ENCODE measurements at places on chromosomes 11 and 22.

GRCh38 chr11:123180574-123180973 lies 14.5 kb downstream of the CLMP start:
- no peak for DNase-seq

DNA sequence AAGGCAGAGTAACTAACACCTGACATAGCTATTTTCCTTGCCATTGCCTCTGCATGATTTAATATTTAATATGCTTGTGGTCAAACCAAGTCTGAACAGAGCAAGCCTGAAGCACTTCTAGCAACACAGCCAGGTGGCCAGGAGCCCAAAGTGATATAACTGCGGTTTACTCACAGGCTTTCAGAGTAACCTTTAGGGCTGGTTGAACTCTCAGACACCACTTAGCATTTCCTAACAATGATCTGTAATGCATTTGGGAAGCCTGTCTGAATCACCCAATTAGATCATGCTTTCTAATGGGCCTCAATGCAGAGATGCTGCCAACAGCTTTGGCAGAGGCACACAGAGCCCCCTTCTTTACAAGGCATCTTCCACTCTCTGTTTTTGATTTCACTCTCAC lies 96.1 kb downstream of the FDX1 start:
- DNase-seq: peak; percentile 8

DNA sequence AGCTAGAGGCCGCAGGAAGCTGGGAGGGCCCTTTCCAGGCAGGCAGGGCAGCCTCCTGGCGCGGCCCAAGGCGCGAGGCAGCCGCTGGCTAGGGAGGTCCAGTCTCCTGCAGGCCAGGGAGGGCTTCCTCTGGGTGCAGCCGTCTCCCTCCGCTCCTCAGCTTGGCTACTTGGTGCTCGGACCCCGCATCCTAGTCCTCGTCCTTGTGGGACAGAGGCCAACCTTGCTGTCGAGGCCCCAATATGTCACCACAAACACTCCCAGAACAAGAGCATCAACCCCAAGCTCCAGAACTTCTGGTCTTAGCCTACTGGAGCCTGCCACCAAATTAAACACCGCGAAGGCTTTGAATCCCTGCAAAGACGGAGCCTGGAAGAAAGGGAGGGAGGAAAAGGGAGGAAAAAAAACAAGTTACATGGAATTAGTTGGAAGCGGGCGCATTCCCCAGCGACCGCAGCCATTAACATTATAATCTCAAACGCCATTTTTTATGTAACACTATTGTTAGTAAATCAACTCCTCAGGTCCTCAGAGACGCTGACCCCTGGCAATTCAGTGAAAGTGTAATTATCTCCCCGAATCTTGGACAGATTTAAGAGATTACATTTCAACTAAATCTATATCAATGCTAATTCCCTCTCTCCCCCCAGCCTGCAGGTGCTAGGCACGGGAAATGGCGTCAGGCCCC lies 12.7 kb upstream of the PAX6 start:
- no peak for DNase-seq

DNA sequence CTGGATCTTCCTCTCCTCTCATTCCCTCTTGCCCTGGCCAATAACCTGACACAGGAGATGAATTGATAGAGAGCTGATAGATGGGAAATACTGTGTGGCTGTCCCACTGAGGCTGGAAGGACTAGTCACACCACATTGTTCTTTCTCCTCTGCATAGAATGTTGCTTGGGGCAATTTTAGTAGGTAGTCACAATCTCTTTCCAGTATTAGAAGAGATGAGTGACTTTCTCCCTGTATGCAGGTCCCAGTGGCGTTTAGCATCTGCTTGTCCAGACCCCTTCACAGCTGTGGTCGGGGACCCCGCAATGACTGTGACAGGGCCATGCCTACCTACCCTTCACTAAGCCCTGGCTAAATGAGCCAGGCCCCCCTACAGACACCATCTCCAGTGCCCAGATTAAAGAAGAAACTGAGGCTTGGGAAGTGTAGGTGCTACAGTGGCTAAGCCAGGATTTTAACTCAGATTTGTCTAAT lies 24.0 kb upstream of the P2RY2 start:
- DNase-seq: no peak

DNA sequence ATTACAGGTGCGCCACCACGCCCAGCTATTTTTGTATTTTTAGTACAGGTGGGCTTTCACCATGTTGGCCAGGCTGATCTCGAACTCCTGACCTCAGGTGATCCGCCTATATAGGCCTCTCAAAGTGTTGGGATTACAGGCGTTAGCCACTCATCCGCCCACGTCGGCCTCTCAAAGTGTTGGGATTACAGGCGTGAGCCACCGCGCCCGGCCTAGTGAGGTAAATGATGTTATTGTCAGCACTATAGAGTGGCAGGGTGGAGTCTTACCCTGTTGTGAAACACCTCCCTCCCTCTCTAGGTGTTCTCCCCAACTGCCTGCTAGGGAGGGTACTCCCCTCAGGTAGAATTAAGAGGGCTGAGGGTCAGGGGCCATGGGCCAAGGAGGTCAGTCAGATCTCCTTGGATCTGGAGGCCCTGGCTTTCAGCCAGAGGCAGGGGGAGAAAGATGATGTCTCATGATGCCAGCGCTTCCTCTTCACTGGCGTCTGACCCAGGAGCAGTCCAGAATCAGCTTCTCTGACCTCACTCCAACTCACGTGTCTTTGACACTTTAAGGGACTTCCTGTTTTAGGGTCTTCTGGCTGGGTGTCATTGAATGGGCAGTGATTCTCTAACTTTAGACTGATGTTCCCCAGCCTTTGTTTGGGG lies 2.0 kb downstream of the GGA1 start:
- DNase-seq: no peak

DNA sequence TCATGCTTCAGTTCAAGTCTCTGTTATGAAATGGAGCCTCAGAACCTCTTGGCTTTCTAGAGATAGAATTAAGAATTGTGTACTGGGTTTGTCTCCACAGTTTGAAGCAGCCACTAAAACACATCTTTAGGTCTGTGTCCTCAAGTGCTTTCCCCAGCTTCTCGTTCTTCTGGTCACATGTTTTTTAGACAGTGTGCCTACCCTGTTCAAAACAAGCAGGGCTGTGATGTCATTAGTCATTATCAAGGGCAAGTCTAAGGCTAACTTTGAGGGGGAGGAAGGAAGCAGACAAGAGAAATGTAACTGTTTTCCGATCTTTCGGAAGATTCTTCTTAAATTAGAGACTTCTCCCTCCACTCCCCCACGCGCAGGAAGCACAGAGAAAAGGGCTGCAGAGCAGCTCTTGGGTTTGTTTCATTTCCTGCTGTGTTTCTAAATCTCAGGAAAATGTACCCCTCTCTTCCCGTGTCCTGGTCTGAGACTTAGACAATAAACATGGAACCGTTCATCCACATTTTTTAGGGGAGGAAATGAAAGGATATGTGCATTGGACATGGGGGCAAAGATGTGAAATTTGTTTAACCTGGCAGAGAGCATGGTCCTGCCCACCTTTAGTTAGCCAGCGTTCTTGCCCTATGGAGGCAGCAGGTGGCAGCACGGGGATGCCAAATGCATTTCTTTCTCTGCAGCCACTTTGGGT lies 3.1 kb downstream of the AKIP1 start:
- DNase-seq: peak; percentile 52

DNA sequence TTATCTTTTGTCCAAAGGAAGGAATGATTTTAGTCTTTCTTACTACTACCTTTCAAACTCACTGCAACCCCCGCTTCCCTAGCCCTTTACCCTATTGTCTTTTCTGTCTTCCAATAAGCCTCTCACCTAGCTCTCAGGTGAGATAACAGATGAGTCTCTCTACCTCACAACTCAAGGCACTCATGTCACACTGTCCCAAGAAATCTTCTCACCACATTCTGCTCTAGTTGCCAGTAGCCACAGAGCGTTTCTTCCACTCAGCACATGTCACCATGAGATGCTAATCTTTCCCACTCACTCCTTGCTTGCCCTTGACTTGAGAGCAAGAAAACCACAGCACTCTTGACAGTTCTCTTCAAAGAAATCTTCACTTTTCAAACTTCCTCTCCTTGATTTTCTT lies 32.7 kb upstream of the TMEM41B start:
- DNase-seq: peak; percentile 17

DNA sequence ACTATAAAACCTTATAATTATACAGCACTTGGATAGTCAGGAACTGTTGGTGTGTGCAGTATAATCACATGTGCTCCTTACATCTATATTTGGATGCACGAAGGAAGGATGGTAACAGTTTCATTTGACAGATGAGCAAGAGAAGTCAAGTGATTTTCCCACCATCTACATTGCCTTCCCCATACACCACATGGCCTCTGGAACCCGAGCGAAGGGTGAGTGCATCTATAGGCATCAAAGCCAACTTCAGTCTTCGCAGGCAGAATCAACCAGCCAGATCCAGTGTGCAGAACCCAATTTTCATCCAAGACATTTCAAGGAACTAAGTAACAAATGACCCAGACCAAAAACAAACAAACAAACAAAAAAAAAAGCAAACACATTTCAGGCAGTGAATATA lies 85.1 kb upstream of the BLID start:
- no peak for DNase-seq

DNA sequence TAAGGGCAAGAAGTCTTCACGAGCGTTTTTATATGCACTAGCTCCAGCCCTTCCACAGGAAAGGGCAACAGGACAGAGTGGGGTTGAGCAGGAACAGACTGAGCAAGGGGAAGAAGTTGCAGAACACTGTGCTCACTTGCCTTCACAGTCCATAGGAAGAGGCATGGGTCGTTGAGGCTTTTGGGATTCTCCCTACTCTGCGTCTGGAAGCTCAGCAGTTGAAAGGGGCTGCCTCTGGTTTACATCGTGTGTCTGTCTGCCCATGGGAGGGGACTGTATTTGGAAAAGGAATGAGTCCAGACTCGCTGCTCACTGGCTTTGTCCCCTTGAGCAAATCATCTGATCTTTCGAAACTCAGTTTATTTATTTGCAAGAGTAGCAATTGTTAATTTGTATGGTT lies 1.1 kb upstream of the PDGFD start:
- no peak for DNase-seq

DNA sequence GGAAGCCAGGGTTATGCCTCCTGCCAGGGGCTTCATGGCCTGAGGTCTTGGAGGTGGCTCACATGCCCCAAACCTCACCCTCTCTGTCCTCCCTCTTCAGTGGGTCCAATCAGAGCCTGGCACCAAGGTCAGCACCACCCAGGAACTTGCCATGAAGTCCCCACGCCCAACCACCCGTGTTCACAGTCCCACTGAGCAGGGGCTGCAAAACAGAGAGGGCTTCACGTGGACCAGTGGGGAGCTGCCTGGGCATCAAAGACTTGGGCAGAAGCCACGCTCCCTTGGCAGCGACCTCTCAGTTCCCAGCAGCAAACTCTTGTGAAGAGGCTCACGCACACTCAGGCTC lies 425.8 kb upstream of the B3GAT1 start:
- DNase-seq: no peak

GRCh38 chr11:79431535-79431934 lies 9.3 kb downstream of the TENM4 start:
- DNase-seq: no peak

DNA sequence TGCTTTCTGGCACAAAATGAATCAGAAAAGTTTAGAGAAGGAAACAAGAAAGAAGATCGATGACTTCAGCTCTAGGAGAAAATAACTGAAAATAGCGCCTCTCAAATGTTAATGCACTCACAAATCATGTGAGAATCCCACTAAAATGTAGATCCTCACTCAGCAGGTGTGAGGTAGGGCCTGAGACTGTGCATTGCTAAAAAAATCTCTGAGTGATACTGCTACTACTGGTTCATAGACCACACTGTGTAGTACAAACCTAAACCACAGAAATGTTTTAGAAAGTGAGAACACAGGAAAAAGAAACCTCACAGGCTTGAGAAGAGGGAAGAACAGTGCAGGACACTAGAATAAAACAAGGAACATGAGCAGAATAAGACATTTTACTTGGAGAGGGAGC lies 2.0 kb downstream of the OR8D4 start:
- no peak for DNase-seq

DNA sequence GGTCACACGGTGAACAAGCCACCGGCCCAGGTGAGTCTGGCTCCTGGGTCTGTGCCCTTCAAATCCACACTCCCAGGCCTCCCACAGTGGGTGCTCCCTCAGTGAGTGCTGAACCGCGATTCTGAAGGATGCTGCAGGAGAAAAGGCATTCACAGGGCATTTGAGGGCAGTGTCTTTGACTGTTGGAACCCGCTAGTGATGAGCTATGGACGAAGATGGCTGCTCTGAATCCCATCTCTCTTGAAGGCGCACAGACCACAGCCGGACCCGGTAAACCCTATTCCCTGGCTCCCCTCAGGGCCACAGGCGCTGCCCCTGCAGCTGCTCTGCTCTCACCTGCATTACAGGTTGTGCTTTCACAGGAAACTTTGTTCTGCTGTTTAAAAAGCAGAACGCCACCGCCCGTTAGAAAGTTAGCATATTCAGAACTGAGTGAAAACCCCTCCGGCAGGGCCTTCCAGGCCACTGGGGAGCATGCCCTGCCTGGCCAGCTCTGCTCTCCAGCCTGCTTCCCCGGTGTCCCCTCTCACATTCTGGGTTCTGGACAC lies 3.2 kb downstream of the LRRC32 start:
- no peak for DNase-seq

DNA sequence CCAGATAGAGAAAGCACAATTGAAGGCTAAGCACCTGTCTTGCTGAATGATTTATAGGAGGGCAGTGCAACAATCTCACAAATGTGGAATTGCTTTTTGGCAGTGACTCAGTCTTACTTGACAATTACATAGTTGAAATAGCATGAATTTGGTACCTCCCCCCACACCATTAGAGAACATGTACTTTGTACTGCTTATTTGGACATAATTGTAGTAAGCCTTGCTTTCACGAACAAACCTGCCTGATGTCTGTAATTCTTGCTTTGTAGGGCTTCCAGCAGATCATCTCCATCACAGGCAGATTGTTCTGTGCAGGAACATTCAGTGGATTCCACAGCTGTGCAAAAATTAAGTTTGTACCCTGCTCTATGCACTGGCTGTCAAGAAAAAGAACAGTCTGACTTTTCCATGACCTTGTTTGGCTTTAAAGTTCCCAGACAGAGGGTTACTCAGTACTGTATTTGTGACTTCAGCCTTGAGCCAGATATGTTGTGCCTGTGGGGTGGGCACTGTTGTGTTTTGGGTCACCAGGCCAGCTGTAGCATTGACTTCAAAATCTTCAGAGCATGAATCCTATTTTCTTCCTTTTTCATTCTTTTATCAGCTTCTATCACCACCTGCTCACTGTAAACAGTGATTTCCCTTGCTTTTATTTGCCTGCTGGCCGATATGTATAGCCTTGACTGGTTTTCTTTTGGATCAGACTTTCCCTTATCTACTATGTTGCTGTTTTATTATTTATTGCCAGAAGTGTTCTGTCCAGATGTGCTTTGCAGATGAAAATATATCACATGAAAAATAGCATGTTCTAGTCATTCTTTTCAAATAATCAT lies 941.0 kb upstream of the CHORDC1 start:
- DNase-seq: no peak

GRCh38 chr11:19952911-19953310 lies 207.4 kb downstream of the DBX1 start:
- DNase-seq: no peak

DNA sequence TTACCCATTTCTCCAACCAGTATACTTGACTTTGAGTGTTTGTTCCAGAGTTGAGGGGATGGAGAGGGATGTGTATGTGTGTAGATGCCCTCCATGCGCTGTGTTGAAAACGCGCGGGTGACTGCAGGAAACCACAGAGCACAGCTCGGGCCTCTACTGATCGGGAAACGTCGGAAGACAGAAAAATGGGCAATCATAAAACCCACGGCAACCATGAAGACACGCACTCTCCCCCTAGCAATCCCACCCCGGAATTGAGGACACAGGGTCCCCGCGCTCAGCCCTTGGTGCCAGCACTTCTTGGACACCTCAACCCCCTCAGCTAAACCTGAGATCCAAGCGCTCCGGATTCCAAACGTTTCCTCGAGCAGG lies 251 bp upstream of the UQCC3 start:
- no peak for DNase-seq

Data from CD4-positive, alpha-beta T cell treated with Interleukin-21 for 1 hour (primary cell).